ENCODE measurements at places on chromosomes 3 and 15.

GRCh38 chr3:13176445-13176844 is 103.2 kb upstream of the IQSEC1 start:
- no peak for DNase-seq

- no peak for DNase-seq
Observed at GRCh38 chr3:132262956-132263355, 54.3 kb upstream of the ACP3 start.

DNA sequence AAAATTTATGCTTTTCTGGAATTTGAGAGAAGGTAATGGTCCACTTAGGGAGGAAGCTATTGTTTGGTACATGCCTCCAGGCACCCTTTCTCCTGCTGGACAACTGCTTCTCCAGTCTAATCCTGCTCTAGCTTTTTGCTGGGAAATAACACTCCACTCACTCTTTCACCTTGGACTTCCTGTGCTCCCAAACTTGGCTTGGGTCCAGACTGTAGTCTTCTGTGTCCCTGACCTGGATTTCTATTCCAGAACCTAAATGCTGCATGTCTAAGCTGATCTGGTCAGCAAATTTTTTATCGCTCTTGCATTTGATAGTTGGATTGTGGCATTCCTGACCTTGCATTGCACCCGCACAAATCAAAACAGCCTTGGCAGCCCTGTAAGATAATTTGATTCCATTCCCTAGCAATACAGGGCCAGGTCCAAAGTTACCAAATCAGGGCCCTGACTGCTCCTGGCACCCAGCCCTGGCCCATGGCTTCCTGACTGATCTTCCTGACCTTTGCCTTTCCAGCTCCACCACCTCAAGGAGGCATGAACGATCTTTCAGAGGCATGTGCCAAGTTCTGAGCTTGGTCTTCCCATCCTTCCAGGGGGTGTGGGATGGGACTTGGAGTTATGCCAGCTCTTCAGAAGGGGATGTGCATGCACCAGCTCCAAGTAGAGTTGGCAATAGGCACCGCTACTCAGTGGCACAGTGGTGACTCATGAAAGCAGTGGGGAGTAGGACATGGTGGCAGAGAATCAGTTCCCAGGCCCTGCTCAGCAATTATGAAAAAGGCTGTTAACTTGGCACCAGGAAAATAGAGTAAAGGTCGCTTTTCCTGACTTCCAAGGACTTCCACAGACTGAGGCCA is 43.9 kb upstream of the GOLGA8J start:
- DNase-seq: no peak

DNA sequence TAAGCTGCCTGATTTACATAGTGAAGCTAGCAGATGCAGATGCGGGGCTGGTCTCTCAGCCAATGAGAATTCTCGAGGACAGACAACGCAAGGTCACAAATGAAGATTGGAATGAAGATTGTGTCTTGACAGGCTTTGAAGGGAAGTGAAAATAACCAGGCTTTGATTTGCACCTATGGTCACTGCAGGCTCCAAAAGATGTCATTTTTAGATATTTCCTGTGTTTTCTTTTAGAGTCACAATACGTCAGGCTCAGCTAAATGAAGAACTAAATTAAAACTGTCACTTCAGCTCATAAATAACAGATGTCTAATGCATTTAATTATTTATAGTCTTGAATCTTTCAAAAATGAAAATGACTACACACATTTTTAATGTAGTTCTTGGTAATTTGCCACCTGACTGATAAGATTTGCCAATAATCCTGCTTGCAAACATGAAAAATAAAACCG is 99.5 kb downstream of the SQOR start:
- no peak for DNase-seq

DNA sequence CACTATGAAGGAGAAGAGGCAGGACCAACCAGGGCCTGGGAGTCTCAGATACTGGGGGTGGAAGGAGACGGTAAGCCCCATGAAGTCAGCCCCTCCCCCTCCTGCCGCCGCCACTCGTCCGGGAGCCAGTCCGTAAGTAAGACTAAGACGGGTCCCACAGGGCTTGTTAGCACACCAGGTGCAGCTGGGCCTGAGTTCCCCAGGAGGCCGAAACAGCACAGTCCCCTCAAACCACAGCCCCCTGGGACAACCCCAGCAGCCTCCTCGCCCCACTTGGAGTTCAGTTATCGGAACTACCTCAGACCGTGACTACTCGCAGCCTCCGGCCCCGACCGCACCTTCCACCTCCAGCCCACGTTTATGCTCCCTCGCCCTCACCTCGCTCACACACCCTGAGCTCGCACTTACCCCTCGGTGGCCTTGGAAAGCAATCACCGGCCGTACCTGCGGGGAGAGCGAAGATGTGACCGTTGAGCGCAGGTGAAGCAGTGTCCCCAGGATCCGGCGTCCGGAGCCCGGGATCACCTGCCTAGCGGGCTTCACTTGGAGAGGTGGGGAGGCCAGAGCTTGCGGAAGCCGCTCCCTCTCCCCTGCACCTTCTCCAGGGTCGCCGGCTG is 557 bp downstream of the ELL3 start:
- DNase-seq: peak; percentile 22

GRCh38 chr3:165211721-165212120 is 15.5 kb upstream of the SLITRK3 start:
- DNase-seq: no peak

DNA sequence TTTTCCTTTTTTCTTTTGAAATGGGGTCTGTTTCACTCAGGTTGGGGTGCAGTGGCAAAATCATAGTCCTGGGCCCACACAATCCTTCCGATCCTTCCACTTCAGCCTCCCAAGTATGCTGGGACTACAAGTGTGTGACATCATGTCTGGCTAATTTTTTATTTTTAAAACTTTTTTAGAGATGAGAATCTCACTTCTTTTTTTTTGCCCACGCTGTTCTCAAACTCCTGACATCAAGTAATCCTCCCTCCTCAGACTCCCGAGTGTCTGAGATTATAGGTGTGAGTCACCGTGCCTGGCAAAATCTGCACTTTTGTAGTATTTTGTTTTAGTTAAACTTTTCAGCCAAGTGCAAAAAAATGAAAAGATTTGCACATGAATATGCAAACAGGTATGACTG is 171.0 kb downstream of the FNDC3B start:
- no peak for DNase-seq

DNA sequence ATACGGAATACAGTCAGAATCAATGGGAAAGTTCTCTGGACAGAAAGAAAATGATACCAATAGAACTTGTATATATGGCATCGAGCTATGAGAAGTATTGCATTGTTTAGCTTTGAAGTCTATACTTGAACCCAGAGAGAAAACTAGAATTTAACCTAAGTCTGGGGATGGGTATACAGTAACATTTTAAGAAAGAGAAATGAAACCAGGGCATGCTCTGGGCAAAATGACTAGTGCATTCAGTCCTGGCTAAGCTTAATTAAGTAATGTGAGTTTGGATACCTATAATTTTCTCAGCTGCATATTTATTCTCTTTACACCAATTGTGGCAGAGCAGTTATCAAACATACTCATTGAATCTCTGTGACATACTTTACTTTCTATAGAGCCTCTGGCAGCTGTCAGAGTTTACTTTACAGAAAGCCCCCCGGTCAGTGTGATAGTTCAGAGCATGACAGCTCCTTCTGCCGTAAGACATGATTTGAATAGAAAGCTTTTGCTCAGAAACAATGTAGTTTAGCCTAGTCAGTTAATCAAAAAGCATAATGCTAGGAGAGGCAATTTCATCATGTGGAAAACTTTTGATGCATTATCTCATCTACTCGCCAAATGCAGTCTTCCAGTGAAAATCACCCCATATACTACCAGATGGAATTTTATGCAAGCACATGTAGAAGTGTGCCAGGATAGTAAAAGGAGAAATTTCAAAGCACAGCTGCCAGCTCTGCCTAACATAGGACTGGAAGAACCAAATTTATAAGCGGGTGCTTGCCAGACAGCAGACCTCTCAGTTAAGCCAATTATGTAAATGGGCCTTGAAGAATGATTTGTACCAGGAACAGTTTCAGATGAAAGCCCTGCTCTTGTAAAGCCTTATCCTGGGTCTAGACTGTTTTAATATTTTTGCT is 40.7 kb downstream of the OXSM start:
- DNase-seq: no peak

DNA sequence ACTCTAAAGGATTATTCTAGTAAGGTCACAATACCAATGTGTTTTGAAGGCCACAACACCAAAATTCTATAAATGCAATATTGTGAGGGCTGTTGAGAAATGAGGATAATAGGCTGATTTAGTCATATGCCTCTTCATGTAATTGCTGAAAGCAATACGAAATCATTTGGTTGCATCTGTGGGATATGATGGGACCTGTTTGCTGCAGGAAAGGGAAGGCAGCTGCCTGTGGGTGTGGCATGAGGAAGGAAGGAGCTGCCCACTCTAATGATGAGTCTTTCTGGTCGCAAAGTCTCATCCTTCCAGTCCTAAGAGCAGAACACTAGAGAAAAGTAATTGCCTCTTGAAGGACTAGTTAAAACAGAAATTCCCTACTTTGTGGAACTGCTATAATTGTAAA is 245.3 kb upstream of the ZPLD1 start:
- no peak for DNase-seq

GRCh38 chr15:43775411-43775965 is 1.3 kb downstream of the ELL3 start:
- DNase-seq: no peak

- DNase-seq: no peak
Observed at GRCh38 chr3:49793486-49794085, 6.1 kb downstream of the CDHR4 start.

GRCh38 chr3:33645060-33645647 is 72.9 kb downstream of the CLASP2 start:
- peak; percentile 30 for DNase-seq

DNA sequence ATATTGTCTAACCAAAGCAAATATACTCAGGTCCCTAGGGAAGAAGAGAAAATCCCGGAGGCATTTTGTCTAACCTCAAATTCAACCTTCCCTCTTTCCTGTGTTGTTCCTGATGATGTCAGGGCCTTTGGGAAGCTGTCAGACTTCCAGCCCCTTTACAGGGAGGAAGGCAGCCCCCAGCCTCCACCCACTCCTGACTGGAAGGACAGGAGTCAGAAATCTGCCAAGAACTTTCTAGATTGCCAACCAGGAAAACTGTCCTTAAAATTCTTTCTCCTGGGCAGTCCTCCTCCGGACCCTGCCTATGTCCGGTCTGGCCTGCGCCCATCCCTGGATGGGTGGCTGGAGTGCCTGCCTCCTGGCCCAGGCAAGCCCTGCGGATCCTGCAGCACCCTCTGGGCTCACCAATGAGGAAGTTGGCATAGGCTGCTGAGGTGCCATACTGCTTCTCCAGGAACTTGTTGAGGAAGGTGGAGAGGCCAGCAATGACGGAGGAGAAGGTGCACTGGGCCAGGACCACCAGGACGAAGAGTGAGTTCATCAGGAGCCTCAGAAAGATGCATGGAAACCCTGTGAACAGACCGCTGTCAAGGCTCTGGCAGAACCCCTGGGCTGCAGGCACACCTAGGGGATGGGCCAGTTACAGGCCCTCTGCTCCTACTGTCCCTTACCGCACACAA is 52.6 kb upstream of the RAB6B start:
- DNase-seq: no peak

GRCh38 chr3:176521531-176522175 is 675.6 kb downstream of the TBL1XR1 start:
- no peak for DNase-seq

- no peak for DNase-seq
Observed at GRCh38 chr3:79018671-79019136, 749.1 kb downstream of the ROBO1 start.

DNA sequence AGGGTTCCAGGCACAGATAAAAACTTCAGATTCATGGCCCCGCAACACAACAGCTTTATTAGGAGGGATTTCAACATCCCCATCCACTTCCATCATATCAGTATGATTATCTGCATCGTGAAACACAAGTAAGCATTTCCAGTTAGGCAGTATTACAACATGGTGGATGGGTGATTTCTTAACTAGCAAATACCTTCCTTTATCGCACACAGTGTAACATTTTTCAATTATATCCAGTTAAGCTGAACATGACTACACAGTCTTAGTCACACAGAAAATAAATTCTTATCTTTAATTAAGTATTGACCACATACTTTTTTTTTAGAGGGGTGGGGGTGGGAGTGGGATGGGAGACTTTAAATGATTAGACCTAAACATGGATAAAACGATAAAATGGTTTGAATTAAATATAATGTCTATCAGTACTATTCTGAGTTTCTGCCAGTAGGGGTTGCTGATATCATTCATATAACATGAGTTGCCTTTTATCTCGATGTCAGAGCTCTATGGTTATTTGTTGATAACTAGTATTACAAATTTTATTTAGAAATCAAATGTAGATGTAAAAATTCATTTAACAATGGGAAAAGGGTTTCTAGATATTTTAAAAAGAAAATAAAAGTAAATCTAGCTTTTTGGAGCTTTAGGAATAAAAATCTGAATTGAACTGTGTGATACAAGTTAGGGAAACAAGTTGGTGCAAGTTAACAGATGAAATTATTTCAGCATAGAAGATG is 146.6 kb downstream of the TBL1XR1 start:
- no peak for DNase-seq

Measured in CD4-positive, alpha-beta T cell treated with Interleukin-6 for 4 hours (primary cell).